ENCODE measurements at places on chromosomes 13 and 19.

- DNase-seq = no peak
Measured at GRCh38 chr13:38361542-38362262, 12.1 kb downstream of the UFM1 start.

DNA sequence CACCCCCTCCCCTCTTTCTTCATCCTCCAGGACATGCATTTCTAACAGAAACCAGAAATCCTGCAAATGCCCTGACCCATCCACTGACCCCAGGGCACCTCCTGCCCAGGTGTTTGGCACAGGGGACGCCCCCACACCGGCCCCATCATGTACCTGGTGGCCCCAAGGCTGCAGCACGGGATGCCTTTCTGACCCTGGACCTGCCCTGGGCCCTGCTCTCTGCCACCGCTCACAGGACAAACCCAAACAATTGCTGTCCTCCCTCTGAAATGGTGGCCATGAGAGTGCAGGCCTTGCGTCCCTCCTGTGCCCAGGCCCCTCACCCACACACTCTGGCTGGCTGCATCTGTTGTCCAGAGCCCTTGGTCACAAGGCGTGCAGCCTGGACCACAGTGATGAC lies 12.1 kb downstream of the SCGB2B2 start:
- no peak for DNase-seq

GRCh38 chr19:16373532-16373931 lies 48.9 kb downstream of the KLF2 start:
- DNase-seq = no peak

DNA sequence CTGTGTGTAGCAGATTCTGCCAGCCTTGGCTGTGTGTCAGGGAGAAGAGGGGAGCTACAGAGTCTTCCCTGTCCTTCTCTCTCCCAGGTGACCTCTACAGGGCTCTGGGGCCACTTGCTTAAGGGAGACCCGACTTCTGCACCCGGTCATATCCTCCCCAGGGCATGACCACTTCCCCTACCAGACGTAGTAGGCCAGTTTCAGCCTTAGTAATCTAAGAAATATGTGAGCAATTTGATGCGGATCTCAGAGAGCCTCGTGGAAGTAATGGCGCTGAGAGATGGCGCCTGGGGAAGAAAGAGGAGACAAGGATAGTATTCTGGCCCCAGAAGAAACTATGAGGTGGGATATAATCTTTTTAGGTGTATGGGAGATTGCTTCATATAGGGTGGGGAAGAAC lies 41.9 kb downstream of the NFIX start:
- DNase-seq = no peak

GRCh38 chr13:66586489-66586888 lies 643.6 kb downstream of the PCDH9 start:
- no peak for DNase-seq

- no peak for DNase-seq
Measured at GRCh38 chr19:46904114-46905060, 43.6 kb downstream of the ARHGAP35 start.

- no peak for DNase-seq
Measured at GRCh38 chr19:47074621-47075020, 26.2 kb upstream of the TMEM160 start.

Data from CD4-positive, alpha-beta T cell treated with Interferon alpha-2 for 1 hour (primary cell).